ENCODE measurements at places on chromosomes 5 and 9.

- no peaks in the 10 kb centered on the region for H3K36me3 ChIP-seq
These were observed 5.3 kb downstream of the ERAP2 start for GRCh38 chr5:96881511-96882115.

DNA sequence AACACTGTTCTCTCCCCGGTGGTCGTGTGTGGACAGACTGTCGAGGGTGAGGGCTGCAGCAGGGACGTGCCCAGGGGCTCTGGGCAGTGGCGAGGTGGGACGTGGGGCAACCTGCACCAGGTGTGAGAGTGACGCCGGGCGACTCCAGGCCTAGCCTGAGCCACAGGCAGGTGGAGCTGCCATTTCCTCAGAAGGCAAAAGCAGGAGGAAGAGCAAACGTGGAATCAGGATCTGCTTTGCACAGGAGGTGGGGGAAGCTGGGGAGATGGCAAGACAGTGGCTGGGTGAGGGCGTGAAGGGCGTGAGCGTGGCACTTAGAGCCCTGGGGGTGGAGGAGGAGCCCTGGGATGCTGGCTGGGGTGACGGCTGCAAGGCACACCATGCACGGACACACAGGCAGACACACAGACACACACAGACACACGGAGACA is 39.6 kb upstream of the NSMF start:
- no peak overlapping the region for H3K4me3 ChIP-seq
- H3K36me3 ChIP-seq, result no peaks in the 10 kb centered on the region
- peak; percentile 78 for DNase-seq
- no peaks in the 10 kb centered on the region for H3K27me3 ChIP-seq

- H3K27me3 ChIP-seq, result peaks cover 6% of the 10 kb centered on the region
- no peaks in the 10 kb centered on the region for H3K4me1 ChIP-seq
- no peak for DNase-seq
- H3K4me3 ChIP-seq, result no peak overlapping the region
- H3K27ac ChIP-seq, result no peak overlapping the region
These were observed 10.6 kb upstream of the NDUFS4 start for GRCh38 chr5:53549792-53550191.

- no peaks in the 10 kb centered on the region for H3K36me3 ChIP-seq
- H3K27me3 ChIP-seq, result no peaks in the 10 kb centered on the region
- H3K4me1 ChIP-seq, result no peaks in the 10 kb centered on the region
- H3K27ac ChIP-seq, result no peak overlapping the region
These were observed 86.9 kb upstream of the CTNNA1 start for GRCh38 chr5:138666226-138666742.

GRCh38 chr5:52990528-52990925 is 1.4 kb downstream of the ITGA2 start:
- no peak for DNase-seq
- H3K27me3 ChIP-seq, result no peaks in the 10 kb centered on the region
- peak overlapping the region; percentile 84 for H3K4me3 ChIP-seq
- H3K4me1 ChIP-seq, result peaks cover 23% of the 10 kb centered on the region
- no peak overlapping the region for H3K27ac ChIP-seq

DNA sequence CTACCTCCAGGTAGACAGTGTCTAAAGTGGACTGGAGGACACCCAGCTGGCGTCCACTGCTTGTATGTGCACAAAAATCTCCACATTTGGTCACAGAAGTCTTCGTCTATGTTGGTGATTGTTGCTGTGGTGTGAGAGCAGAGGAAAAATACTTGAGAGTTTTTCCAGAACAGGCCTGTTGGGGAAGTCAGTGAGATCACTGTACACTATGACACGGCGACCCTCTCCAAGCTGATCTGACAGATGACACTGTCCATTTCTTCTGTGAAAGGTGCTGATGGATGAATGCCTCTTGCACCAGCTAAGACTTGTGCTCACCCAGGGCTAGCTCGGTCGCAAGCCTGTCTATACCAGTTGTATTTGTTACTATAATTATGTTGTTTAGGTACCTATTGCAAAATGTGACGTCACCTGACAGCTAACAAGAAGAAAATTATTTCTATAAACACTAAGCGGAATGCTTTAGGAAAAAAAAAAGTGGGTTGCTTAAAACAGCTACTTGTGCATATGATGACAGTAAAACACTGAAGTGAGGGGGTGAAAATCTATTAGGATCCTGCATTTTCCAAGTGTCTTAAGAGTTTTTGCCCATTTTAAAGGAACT is 142.3 kb downstream of the ROR2 start:
- H3K36me3 ChIP-seq, result no peaks in the 10 kb centered on the region
- DNase-seq, result no peak
- H3K4me1 ChIP-seq, result peaks cover 12% of the 10 kb centered on the region
- H3K27ac ChIP-seq, result no peak overlapping the region
- H3K4me3 ChIP-seq, result no peak overlapping the region

DNA sequence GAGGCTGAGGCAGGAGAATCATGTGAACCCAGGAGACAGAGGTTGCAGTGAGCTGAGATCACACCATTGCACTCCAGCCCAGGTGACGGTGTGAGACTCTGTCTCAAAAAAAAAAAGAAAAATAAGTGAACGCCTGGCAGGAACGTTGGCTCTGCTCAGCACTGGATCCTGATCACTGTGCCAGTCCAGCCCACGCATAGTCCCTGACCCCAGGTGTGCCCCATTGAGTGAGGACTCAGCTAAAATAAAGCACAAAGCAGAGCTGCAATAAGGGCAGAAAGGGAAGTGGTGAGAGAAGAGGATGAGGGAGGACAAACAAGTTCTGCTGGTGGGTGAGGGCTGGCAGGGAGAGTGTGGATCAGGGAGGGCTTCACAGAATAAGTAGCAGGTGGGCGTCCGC is 4.3 kb downstream of the GRHPR start:
- H3K36me3 ChIP-seq, result peaks cover 55% of the 10 kb centered on the region
- DNase-seq, result no peak
- H3K27me3 ChIP-seq, result no peaks in the 10 kb centered on the region
- no peak overlapping the region for H3K27ac ChIP-seq

DNA sequence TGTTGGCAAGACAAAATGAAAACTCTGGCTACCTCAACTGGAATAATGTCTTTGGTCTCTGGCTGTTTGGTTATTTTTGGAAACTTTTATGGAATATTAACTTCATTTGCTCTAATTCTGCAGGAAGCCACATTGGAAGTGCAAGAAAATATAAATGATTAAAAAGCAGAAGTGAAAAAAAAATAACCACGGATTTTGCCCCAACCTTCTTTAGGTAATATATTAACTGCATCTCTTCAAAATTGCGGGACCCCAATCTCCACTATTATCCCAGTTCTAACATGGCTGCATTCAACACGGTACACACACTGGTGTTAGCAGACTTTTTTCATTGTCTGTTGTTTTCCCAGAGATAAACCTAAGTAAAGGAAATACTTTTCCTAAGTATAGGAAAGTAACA is 23.0 kb downstream of the GLIS3 start:
- no peak overlapping the region for H3K27ac ChIP-seq
- no peaks in the 10 kb centered on the region for H3K36me3 ChIP-seq
- peaks cover 6% of the 10 kb centered on the region for H3K4me1 ChIP-seq
- no peak for DNase-seq
- H3K4me3 ChIP-seq, result no peak overlapping the region

DNA sequence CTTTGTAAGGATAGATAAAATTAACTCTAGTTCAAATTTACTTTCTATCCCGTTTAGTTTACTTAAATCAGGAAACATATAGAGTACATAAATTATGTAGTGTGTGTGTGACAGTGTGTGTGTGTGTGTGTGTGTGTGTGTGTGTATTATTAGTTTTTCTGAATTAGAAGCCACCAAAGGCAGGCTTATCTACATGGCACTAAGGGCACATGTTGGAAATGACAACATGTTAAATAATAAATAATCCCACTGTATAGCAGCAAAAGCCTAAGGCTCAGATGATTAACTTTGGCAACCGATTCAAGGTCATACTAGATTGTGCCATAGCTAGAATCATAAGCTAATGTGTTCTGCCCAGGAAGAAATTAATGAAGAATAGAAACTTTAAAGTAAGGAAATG is 54.6 kb downstream of the MEGF9 start:
- H3K27me3 ChIP-seq, result no peaks in the 10 kb centered on the region
- no peaks in the 10 kb centered on the region for H3K4me1 ChIP-seq
- H3K4me3 ChIP-seq, result no peak overlapping the region
- H3K27ac ChIP-seq, result no peak overlapping the region

- no peak for DNase-seq
- peaks cover 10% of the 10 kb centered on the region for H3K27me3 ChIP-seq
- no peaks in the 10 kb centered on the region for H3K4me1 ChIP-seq
- no peak overlapping the region for H3K4me3 ChIP-seq
- H3K27ac ChIP-seq, result no peak overlapping the region
These were observed 21.3 kb upstream of the AOPEP start for GRCh38 chr9:94705162-94705702.

DNA sequence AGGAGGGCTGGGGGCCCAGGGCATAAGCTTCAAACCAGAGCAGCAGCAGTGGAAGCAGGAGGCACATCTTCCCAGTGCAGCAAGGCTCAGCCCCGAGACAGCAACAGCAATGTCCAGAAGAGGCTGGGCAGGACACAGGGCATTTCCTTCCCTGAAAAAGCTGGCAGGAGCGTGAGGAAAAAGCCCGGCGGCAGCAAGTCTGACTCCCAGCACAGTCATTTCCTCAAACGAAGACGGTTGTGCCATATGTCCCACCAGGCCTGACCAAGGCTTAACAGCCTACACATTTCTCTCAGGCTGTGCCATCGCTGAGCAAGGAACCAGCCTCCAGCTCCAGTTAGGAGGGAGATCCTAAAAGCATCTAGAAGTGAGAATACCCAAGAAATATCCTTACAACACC is 74.5 kb downstream of the APTX start:
- DNase-seq, result no peak
- H3K27ac ChIP-seq, result no peak overlapping the region
- H3K4me1 ChIP-seq, result no peaks in the 10 kb centered on the region
- H3K27me3 ChIP-seq, result no peaks in the 10 kb centered on the region
- H3K36me3 ChIP-seq, result no peaks in the 10 kb centered on the region

GRCh38 chr5:116616876-116617275 is 42.3 kb upstream of the SEMA6A start:
- H3K4me1 ChIP-seq, result no peaks in the 10 kb centered on the region
- no peak overlapping the region for H3K27ac ChIP-seq
- no peaks in the 10 kb centered on the region for H3K36me3 ChIP-seq
- no peak overlapping the region for H3K4me3 ChIP-seq
- no peak for DNase-seq

- H3K4me3 ChIP-seq, result no peak overlapping the region
- H3K4me1 ChIP-seq, result no peaks in the 10 kb centered on the region
- no peaks in the 10 kb centered on the region for H3K27me3 ChIP-seq
- no peak overlapping the region for H3K27ac ChIP-seq
- no peaks in the 10 kb centered on the region for H3K36me3 ChIP-seq
These were observed 930.2 kb downstream of the MAT2B start for GRCh38 chr5:164435576-164435975.

DNA sequence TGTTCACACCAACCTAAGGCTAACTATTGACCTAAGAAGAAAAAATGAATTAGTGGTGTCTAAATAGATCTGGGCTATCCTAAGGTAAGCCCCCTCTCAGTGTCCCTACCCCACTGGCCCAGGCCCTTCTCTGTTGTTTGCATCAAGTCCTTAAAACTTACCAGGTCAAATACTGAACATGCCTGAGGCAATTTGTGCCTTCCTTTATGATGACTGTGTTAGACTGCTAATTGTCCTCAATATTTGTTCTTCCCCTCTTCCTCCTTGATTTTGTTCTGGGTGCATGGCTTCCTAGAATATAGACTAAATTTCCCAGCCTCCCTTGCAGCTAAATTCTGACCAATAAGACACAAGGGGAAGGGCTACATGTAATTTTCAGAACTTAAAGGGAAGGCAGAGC is 199.9 kb downstream of the ADAMTS12 start:
- H3K27ac ChIP-seq, result peak overlapping the region; percentile 88
- no peak overlapping the region for H3K4me3 ChIP-seq
- no peaks in the 10 kb centered on the region for H3K27me3 ChIP-seq

DNA sequence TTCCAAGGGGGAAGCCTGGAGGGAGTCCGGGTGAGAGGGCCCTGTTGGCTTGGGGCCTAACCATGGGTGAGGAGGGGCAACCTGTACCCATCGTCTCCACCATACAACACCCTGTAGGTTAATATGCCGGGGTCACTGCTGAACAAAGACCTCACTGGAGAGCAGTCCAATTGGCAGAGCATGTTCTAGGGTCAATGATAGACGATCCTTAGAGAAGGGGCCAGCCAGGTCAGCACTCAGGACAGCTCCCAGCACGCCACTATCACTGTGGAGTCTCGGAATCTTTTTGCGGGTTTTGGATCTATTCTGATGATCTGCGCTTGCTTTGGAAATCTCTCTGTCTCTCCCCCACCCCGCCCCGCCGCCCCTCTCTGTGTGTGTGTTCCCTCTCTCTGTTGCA is 218.4 kb upstream of the MVB12B start:
- no peaks in the 10 kb centered on the region for H3K36me3 ChIP-seq
- H3K4me3 ChIP-seq, result no peak overlapping the region
- no peak for DNase-seq

DNA sequence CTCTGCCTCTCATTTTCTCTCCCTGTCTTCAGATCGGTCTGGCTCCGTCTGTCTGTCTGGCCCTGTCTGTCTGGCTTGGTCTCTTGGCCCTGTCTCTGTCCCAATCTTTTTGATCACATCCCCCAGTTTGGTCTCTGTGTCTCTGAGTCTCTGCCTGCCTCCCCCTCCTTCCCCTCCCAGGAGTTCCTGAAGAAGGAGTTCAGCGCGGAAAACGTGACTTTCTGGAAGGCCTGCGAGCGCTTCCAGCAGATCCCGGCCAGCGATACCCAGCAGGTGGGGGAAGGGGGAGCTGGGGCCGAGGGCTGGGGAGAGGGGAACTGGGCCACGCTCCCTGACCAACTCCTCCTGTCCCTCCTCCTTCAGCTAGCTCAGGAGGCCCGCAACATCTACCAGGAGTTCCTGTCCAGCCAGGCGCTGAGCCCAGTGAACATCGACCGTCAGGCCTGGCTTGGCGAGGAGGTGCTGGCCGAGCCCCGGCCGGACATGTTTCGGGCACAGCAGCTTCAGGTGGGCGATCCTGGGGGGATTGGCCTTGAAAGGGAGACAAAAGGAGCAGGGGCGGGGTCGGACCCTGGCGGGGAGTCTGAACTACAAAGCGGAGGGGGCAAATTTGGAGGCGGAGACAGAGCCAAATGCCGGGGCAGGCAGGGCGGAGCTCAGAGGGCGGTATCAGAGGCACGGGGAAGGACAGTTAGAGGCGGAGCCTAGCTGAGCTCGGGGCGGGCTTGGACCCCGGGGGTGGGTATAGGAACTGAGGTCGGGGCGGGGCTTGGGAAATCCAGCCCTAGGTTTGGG is 9.0 kb downstream of the RGS14 start:
- no peaks in the 10 kb centered on the region for H3K36me3 ChIP-seq
- H3K27ac ChIP-seq, result no peak overlapping the region

DNA sequence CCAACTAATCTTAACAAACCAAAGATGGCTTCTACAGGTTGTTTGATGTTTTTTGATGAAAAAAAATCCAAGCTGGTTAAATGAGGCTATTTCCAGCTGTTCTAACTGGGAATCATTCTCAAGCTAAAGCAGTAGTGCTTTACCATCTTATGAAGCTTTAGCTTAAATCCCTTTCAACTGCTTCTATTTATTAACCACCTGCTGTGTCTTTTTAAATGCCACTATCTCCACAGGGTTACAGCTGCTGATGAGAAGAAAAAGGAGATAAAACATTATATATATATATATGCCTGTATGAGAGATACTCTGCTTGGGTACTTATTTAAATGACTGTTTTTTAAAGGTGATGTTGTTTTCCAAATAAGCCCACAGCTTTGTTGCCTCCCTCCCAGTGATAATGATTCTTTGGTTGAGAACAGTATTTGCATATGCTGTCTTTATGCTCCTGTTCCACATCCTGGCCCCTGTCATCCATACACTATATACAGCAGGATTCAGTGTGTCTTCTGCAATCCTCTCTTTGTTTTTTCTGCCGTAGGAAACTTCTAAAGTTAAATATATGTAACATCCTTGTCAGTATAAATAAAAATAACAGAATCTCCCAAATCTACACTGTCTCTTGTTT is 164.0 kb downstream of the PAM start:
- H3K4me1 ChIP-seq, result peaks cover 25% of the 10 kb centered on the region
- DNase-seq, result no peak
- H3K4me3 ChIP-seq, result no peak overlapping the region
- H3K27me3 ChIP-seq, result no peaks in the 10 kb centered on the region
- no peaks in the 10 kb centered on the region for H3K36me3 ChIP-seq

All from osteoblast (primary cell).